HCT116 (cell line): ENCODE measurements at places on chromosomes 11 and 22.
A peak's percentile ranks its signal among the peaks of the same experiment; 100 is the strongest.

DNA sequence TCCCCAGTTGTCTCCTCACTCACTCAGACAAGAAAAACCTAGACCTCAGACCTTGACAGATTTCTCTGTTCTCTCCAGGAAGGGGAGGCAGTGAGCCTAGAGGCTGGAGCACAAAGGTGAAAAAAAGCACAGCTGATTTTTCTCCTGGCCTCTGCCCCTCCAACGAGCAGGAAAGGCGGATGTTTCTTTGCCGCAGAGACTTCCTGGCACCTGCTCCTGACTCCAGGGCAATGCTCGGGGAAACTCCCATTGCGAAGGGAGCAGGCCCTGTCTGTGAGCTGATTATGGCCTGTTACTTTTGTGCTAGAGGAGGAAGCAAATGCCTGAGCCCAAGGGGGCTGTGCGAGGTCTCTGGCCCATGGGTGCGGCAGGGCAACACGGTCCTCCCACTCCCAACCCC is 25.4 kb downstream of the MS4A10 start:
- no peak for DNase-seq

- DNase-seq, result peak; percentile 37
Measured at GRCh38 chr11:27485930-27486773, 13.6 kb upstream of the LGR4 start.

- no peak for DNase-seq
Measured at GRCh38 chr11:19869466-19869865, 156.8 kb downstream of the NAV2 start.

DNA sequence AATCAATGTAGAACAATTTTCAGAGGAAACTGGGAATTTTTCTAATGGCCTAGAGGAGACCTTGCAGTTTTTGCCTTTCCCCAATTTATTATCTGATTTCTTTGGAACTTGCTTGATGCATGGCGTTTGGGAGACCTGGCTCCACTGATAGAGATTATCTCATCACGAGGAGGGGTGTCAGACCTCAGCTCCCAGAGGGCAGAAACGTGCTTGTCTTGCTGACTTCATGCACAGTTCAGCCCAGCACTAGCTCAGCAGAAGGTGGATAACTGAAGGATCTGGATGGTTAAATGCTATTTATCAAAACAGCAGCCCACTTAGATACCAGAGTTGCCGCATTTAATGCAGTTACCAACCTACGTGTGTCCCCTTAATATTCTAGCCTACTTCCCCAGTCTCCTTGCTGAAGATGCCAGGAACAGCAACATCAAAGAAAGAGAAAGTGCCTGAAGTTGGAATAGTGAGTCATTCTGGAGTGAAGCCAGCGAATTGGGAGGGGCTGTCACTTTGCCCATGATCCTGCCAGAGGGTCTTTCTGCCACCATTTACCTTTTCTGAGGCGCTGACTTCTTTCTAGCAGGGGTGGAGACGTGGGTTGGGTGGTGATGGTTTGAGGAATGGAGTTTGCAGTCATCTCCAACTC is 133.5 kb upstream of the CADM1 start:
- no peak for DNase-seq

DNA sequence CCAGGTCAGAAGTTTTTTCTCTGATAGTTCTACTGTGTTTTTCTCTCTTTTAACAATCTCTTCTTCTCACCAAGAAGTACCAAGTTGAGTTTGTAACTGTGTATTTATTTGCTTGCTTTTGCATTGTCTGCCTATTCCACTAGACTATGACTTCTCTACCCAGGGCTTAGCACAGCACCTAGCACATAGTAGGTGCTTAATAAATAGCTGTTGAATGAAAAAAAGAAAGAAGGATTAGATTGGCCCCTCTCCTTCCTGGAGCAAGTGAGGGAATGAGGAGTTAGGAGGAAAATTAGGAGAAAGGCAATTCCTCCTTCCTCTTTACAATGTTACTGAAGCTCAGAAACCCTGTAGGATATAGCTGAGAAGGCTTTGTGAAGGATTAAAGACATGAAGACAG is 83.3 kb downstream of the FBXO7 start:
- DNase-seq, result no peak

DNA sequence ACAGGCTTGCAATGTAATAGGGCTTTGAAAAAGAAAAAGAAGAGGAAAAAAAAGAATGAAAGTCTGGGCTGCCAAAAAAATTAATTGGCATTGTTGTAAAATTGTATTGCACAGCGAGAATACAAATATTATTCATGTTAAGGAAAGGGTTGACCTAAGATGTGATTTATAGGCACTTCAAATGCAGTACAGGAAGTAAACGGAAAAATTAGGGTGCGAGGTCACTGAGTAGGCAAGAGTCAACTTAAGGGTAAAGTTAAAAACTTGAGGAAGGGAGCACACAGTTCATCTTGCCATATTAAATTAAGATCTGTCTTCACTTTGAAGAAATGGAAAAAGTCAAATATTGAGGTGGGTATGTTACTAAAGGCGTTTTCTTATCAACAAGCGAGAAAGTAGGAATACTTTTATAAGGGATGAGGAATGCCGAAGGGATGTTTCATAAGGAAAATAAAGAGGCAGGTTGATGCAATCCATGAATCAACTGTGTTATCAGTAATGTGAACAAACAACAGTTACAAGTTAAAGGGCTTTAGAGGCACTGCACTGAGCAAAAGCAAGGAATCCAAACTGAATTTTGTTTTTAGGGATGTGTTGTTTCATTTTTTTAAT is 123.0 kb downstream of the WT1 start:
- no peak for DNase-seq

- no peak for DNase-seq
Measured at GRCh38 chr22:25437414-25438160, 126.9 kb upstream of the GRK3 start.
